ENCODE measurements at places on chromosomes 2 and 18.

- no peak for DNase-seq
Observed at GRCh38 chr18:13364721-13365205, 146.2 kb downstream of the LDLRAD4 start.

DNA sequence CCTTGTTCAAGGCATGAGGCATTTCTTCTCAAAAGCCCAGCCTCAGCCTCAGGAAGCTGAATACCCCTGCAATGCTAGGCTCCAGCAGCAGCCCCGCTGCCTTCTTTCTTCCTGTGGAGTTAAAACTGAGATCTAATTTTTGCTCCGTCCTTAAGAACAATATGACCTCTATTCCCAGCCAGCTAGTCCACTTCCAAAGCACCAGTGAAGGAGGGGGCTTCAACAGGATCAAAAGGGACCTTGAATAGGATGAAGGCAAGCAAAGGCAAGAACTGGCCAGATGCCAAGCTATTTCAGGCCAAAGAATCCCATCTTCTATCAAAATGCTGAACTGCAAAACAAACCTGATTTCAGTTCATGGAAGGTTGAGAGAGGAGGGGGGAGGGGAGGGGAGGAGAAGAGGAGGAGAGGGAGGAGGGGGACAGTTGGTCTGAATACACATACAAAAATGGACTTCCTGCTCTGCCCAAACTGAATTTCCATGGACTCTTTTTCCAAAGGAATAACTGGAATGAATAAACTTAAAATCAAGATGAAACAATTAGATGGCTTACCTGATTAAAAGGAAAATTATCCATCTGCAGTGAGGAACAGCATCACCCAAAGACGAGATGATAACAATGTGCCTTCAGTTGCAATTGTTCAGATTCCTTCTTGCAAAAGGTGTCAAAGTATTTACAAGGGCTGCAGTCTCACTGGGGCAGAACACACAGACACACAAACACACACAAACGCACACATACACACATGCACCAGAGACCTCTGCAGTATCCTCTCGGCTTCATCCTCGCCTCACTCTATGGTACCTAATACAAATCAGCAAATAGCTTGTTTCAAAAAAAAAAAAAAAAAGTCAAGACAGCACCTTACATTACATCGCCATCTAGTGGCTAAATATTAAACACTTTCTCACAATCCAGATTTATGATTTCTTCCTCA lies at the start of gene SCN1A:
Gene SCN1A (minus strand): TSS at position 804 of the 939 bp plus-strand sequence. CDS start 54,399 bp downstream, outside the sequence.
- no peak for DNase-seq

DNA sequence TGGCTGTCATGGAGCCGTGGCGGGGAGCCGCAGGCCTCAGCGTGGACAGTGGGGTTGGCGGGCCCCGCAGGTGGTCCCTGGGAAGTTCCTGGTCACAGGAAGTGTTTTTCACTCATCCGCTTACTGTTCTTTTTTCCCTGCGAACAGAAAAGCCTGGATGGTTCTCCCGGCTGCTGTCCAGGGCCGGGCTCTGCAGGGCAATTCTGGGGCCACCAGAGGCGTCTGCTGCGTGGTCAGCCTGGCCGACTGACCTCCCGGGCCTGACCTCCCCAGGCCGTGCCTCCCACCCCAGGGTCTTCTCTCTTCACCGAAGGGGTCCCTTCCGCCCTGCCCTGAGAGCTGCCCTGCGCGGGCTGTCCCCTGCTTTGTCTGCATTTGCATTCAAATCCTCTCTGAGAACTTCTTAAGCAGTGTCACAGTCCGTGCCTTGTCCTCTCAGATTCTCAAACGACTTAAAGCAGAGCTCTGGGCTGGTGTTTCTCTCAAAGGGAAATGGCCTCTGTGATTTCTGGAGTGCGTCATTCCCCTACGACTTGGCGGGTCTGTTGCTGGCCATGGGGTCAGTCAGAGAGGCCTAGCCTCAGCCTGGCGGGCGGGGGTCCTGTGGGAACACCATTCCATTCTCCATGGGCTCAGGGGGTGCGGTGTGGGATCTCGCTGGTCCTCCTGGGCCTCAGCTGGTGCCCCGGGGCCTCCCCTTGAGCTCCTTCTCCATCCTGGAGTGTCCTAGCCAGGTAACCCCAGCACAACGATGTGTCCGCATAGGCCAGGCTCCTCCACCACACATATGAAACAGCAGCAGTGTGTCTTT lies 38.3 kb downstream of the KLHL29 start:
- DNase-seq: no peak

- DNase-seq: no peak
Observed at GRCh38 chr18:45321520-45321919, 293.8 kb upstream of the SLC14A2 start.

DNA sequence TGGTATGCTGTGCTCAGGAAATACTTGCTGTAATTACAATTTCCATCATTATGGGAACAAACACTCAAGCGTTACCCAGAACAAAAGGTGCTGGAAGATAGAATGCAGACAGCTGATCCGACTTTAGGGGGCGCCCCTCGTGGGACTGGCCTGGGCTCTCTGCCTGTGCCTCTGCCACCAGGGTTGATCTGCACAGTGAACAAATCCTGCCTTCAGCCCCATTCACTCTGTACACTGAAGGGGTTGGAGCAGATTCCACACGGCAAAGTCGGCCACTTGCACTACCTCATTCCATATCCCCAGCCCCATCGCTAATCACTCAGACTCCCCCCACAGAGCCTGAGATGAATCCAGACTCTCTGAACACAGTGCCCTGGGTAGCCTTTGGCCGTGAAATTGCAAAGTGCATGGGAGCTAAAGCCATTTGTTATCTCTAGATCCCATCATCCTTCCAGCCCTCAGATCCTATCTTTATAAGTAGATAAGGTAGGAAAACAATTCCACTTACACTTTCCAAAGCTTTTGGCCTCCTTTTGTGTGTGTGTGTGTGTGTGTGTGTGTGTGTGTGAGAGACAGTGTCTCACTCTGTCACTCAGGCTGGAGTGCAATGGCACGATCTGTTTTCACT lies 69.3 kb downstream of the INPP5D start:
- no peak for DNase-seq

GRCh38 chr2:236661061-236661761 lies 91.6 kb downstream of the ACKR3 start:
- no peak for DNase-seq

DNA sequence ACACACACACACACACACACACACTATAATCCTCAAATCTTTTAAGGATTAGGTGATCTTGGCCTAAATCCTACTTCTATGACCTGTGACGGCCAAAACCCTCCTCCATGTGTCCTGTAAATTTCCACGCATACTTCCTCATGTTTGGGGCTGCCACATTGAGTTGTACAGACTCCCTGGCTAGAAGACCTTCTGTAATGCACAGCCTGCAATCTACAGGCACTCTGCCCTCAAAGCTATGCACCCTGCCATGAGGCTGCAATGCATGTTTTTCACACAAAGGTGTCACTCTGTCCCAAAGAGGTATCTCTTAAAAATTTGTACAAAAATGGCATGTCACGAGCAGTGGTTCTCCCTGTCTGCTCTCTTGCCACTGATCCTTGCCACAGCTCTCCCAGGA lies 26.4 kb upstream of the B4GALT6 start:
- no peak for DNase-seq

GRCh38 chr2:43114210-43114609 lies 112.2 kb downstream of the ZFP36L2 start:
- no peak for DNase-seq

DNA sequence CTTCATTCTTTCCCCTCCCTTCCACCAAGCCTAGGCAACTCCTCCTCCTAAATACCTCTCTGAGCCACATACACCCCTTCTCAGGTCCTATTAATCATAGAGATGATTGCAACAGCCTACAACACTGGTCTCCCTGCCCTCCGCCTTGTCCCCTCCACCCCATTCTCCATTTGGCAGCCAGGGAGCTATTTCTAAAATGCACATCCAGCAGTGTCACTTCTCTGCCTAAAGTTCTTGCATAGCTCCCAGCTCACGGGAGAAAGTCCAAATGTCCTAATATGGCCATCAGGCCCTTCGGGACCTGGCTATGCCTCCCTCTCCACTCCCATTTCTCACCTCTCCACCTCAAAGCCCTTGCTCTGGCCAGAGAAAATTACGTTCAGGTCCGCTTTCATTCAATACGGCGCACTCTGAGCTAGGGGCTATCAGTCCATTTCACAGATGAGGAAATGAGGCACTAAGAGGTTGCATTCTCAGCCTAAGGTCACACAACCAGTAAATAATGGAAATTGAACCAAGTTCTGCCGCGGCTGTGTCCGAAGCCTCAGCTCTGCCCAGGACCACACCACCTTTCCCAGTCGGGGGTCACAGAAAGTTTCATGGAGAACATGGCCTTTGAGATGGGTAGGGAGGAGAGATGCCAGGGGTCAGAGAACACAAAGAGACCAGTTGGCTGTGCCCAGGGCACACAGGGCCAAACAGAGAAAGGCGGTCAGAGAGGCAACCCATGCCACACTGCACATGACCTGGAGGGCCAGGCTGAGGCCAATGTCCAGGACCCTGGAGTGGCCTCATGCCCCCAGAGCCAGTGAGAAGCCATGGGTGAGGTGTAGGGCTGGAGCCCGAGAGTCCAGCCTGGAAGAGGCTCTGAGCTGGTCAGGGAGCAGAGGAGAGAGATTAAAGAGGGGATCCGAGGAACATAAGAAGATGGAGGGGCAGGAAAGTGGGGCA lies 72.8 kb downstream of the TNS1 start:
- DNase-seq: no peak

- no peak for DNase-seq
Observed at GRCh38 chr2:150513647-150514046, 26.2 kb upstream of the RND3 start.

DNA sequence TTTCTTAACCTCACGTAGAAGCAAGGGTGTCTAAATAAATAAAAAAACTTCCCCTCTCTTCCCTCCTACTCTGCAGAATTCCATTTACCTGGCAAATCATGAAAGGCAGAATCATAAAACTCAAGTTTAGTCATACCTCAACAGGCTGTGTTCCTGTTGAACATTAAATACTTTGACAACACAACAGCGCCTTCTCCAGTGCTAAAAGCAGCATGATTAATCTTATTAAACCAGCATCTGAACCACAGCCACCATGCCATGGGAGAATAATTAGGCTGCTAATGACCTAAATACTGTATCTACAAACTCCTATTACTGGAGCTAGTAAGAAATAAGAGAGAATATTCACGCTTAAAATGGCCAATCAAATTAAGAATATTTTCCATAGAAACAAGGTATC lies 68.1 kb downstream of the CDH2 start:
- no peak for DNase-seq

- DNase-seq: no peak
Observed at GRCh38 chr18:43589611-43590151, 312.4 kb upstream of the SYT4 start.

- DNase-seq: no peak
Observed at GRCh38 chr2:96891591-96892333, 21.9 kb upstream of the SEMA4C start.

- no peak for DNase-seq
Observed at GRCh38 chr2:149613704-149614103, 26.1 kb upstream of the MMADHC start.

DNA sequence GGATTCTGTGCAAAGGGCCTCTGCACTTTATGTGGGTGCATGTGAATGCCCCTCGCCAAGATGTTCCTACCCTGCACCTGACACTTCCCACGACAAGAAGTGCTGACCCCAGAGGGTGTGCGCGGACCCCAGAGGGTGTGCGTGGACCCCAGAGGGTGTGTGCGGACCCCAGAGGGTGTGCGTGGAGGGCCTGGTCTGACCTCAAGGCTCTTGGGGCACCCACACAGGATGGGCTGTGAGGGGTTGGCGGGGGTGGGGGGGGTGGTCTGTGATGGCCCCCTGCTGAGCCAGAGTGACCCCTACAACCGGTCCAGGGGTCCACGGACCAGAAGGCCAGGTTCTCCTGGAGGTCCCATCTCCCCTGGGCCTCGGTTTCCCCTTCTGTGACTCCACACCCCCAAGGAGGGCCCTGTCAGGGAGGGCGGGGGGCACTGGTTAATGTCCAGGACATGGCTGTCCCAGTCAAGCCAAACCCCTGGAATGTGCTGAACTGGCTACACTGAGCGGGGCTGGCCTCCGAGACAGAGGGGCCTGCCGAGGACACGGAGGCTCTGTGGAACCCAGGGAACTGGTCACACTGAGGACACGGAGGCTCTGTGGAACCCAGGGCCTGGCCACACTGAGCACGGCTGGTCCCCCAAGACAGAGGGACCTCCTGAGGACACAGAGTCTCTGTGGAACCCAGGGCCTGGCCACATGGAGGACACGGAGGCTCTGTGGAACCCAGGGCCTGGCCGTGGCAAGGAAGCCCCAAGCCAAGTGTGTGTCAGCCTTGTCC lies 3.1 kb downstream of the NEU4 start:
- no peak for DNase-seq

- no peak for DNase-seq
Observed at GRCh38 chr2:95700519-95700918, 108.7 kb downstream of the TRIM43 start.

- no peak for DNase-seq
Observed at GRCh38 chr18:24231773-24232735, 93.2 kb downstream of the CABYR start.

- DNase-seq: no peak
Observed at GRCh38 chr18:54968807-54969206, 9.5 kb upstream of the CCDC68 start.

DNA sequence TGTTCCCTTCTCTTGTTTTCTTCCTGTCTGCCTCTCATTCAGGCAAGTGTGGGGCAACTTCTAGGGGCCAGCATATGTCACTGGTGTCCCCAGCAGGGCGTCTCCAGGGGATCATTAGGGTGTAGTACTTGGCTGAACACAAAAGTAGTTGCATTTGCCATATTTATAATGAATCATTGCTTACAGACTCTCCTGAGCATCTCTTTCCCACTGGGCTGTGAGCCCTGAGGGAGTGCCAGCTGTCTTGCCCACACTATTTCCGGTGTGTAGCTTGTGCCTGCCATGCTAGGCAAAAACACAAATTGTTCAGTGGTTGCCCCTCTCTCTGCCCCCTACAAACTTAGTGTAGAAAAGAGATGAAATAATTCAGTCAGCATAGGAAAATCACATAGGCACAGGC lies 40.8 kb upstream of the SCLY start:
- DNase-seq: no peak

- DNase-seq: no peak
Observed at GRCh38 chr2:69097891-69098655, 85.1 kb downstream of the ANTXR1 start.

DNA sequence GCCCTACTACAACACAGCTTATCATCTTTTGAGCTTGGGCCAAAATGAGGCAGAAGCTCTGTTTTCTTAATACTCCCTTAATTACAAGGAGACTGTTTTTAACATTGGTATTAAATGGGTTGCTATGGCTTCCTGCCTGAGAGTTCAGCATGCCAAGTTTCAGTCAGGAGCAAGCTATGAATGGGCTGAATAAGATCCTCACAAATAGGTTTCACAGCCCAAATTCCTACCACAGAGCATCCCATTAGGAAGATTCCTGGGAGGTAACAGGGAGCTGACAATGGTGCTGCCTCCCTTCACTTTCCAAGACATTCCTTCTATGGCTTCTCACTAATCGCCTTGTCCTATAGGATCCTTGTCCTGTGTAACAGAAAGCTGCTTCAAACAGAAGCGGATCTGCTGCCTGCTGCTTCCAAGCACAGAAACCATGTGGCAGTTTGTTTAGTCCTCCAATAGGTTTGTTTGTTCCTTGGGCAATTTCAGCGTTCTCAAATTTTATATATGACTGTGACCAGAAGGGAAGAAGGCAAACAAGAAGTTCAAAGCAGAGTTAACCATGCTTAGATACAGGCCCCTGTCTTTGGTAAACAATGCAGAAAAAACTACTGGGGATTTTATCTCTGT lies 70.9 kb downstream of the NCKAP5 start:
- no peak for DNase-seq

All from stimulated activated CD8-positive, alpha-beta memory T cell treated with anti-CD3 and anti-CD28 coated beads, Interleukin-12 subunit alpha, Interleukin-12 subunit beta, amount 100 ng/mL, for 1 hour (primary cell).